NCI-H1417 treated with DMSO at 0.1 percent for 48 hours (cell line): ENCODE measurements at places on chromosomes 4 and X.

DNA sequence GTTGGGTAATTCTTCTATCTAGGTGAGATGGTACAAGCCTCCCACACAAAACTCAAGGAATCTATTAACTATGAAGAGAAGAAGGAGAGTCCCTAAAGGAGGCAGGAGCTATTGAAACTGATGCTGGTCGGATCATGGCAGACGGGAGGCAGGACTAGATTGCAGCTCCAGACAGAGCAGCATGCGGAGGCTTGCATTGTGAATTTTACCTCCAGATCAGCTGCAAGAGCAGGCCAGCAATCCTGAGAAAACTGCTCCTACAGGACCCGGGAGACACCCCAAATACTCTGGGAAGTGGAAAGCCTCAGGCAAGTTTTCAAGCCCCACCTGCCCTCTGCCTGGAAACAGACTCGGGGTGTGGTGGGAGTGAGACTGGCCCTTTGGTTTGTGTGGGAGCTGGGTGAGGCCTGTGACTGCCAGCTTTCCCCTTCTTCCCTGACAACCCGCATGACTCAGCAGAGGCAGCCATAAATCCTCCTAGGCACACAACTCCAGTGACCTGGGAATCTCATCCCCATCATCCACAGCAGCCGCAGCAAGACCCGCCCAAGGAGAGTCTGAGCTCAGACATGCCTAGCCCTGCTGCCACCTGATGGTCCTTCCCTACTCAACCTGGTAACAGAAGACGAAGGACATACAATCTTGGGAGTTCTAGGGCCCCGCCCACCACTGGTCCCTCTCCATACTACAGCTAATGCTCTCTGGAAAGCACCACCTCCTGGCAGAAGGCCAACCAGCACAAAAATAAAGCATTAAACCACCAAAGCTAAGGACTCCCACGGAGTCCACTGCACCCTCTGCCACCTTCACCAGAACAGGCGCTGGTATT, 30.9 kb downstream of the GATB start:
- DNase-seq = no peak

GRCh38 chr4:147094238-147094637, 148.6 kb upstream of the TTC29 start:
- no peak for DNase-seq

DNA sequence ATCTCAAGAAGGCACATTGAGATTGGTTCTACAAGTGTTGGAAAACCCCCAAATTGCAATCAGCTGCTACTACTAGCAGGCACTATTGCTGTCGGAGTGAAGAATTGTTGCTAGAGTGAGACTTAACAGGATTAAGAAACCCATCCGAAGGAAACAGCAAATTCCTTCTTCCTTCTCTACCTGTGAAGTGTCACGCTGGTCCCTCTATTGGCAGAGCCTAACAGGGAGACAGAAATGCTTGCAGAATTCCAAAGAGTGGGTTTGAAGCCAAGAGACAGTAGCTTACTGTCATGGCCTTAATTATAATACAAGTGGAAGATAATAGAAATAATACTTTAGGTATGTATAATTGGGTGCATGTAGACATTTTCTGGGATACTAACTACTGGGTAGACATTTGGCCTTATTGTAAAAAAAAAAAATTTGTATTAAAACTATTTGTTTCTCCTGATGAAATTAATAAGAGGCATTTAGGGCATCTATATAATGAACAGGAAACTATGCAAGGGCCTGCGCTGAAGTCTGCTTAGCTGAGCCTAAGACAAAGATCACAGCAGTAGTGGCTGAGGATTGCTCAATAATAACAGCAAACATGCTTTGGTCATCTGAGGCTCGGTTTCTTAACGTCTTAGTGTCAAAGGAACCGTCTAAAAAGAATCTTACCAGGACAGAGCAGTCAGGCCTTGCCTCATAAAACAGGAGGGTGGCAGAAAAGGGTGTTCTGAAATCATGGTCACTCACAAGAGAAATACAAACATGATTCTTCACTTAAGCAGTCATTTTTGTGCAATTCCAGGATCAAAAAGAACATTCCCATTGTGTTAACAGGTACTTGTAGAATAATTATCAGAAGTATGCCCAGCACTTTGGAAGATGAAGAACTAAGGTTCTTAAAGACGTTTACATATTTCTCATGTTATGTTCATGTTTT, 40.8 kb downstream of the FAM241A start:
- no peak for DNase-seq

DNA sequence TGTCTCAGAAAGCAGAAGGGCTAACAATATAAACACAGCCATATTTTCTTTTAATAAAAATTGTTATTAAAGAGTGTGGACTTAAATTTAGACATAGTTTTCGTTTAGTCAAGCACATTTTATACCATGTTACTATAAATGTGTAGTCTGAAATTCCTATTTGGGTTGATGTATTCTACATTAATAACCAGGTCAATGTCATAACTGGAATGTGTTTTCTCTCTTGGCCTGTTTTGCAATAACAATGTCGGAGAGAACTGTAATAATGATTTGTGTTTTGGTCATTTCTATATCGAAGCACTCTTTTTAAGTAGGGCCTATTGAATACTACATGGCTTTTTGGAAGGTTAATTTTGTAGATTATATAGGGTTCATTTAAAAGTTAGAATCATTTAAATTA, 5.5 kb downstream of the USO1 start:
- DNase-seq = no peak

DNA sequence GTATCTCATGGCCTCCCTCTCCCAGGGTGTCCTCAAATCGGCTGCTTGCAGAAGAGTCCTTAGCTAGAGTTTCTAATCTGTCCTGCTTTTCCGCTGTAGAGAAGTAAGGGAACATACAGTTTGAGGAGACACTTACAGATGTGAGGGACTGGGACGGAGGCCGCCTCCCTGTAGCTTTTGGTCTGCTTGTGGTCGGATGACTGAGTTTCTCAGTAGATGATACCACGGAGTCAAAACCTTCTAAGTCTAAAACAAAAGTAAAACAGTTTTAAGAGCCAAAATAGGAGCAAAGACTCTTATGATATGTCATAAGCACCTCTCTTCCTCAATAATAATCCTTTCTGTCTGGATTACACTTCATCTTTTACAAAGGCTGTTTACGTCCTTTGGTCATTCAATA, 34.5 kb upstream of the MAP3K15 start:
- DNase-seq = no peak

GRCh38 chr4:74823194-74823593, 28.9 kb upstream of the BTC start:
- no peak for DNase-seq

GRCh38 chrX:9997524-9997923, 30.4 kb downstream of the CLDN34 start:
- no peak for DNase-seq

DNA sequence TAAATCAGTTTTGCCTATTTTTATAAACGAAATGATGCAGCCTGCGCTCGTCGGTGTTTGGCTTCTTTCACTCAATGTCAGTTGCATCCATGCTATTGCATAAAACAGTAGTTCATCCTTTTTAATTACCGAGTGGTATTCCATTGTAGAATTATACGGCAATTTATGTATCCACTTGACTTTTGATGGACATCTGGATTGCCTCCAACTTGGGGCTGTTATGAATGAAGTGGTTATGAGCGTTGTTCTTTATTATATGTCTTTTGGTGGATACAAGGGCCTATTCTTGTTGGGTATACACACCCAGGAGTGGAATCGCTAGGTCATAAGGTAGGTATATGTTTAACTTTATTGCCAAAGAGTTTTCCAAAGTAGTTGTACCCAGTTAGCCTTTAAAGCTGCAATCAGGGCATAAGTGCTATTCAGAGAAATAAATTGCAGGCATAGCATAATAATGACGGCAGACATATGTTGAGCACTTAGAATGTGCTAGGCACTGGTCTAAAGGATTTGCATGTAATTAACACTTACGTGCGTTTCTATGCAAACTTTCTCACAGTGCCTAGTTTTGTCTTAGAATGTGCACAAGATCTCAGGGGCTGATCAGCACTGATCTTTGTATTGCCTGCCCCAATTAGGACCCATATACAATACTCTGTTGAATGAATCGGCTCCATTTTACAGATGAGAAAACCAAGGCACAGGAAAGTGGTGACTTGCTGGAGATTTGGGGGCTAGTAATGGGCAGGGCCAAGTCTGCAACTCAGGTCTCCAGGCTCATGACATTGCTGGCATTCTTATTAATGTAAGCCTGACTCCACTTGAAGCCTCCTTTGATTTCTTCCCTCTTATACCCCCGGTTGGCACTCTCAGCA, 407.0 kb downstream of the BCOR start:
- DNase-seq = no peak

- no peak for DNase-seq
Measured at GRCh38 chr4:159150821-159151390, 48.0 kb downstream of the RAPGEF2 start.

- DNase-seq = no peak
Measured at GRCh38 chr4:30094887-30095286, 625.3 kb upstream of the PCDH7 start.

DNA sequence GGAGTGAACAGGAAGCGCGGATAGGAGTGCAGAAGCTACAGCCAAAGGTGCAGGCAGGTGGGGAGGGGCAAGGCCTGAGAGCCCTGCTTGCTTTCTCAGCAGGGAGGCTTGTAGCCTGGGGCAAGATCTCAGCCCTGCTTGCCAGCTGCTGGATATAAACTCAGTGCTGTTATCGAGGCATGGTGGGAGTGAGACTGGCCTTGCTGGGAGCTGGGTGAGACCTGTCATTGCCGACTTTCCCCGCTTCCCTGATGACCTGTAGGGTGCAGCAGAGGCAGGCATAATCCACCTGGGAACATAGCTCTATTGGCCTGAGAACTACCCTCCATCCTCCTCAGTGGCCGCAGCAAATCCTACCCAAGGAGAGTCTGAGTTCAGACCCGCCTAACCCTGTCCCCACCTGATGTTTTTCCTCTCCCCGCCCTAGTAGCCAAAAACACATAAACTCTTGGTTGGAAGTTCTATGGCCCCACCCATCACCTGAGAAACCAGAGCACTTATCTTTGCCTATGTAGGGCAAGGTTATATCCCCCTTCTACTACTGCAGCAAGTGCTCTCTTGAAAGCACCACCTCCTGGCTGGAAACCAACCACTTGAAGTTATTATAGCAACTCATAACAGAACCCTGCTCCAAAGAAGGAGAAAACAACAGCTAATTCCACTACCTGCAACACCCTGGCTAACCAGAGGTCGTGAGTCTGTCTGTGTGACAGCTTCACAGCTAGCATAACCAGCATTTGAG, 80.7 kb downstream of the FHIP1A start:
- DNase-seq = peak; percentile 41

- no peak for DNase-seq
Measured at GRCh38 chr4:96598465-96598864, 758.6 kb downstream of the PDHA2 start.

DNA sequence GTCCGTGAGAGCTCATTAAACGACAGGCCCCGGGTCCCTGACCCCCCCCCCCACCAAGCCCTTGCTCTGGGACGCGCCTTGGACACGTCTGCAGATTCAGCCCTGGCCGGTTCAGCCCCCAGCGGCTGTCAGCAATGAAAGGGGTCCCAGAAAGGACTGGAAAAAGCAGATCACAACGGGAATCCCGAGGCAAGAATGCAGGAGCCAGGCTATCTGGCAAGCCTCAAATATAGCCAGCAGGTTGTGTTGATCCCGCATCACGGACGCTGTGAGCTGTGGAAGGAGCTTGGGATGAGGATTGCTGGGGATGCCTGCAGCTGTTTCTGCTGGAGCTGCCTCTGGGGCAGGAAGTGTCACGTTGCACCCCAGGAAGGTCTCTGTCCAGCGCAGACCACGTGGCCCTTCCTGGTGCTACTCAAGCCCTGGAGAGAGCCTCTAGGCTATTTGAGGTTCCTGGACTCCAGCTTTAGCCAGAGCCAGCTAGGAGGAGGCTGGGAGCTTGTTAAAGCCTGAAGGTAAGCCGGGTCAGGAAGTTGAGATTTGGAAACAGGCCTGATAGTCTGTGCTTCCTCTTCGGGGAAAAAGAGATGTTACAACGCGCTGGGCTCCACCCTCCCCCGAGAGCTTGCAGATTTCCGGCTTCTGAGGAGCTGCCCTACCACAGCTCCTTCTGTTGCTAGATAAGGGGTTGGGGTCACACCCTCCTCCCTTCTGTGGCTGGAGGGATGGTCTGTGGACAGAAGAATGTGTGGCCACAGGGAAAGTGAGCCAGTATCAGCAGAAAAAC, 19.3 kb upstream of the CSF2RA start:
- DNase-seq = no peak

GRCh38 chrX:141405853-141406492, 163.7 kb upstream of the SPANXC start:
- no peak for DNase-seq

DNA sequence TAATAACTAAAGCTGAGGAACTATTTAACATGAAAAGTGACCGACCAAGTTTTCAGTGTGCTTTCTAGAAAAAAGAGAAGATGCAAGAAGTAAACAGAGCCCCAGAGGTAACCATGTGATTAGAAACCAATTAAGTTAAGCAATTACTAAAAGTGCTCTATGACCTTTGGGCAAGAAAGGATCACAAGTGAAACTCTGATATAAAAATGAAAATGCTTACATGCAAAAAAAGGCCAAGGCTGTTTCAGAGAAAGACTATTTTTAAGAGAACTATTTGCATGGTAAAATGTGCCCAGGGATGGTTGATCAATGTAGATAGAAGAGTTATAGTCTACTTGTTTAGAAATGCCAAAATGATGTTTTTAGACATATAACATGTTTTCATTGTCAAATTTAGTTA, 22.0 kb downstream of the KLHL15 start:
- DNase-seq = no peak

- DNase-seq = no peak
Measured at GRCh38 chr4:161850631-161851030, 313.2 kb downstream of the FSTL5 start.

DNA sequence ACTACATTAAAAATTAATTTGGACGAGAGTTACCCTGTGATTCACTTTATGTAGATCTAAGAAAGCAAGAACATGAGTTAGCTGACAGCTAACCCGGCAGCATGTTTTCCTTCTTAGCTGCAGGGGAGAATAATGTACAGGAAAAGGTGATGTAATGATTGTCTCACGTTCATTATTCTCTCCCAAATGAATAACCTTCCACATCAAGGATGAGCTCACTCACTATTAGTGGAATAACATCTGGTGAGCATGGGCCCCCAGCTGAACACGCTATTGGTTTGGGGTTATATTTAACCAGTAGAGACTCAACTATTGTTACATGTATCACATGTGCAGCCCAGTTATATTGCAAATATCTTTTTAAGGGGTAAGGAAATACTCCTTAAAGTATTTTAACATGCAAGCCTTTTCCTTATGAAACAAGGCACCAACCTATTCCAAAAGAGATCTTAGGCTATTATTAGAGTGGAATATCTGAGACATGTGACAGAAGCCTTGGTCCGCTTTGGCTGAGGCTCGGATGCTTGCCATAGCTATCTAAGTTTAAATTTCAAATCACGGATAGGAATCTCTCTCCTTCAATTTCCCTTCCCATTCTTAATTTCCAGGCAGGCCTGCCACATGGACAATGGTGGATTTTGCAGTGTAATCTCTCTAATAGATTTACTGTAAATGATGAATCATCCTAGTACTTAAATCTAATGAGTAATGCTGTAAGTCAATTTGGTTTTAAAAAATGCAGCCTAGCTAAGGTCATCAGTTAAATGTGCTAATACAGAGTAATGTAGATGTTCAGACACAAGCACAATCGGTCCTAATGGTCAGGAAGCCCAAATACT, 99.0 kb upstream of the OTUD4 start:
- no peak for DNase-seq
